ENCODE measurements at places on chromosomes 6 and 20. TPM values are rescaled to one million over a fixed set of nuclear protein-coding genes. Genes with fewer than 3 reads are reported as not detected.
A peak's percentile ranks its signal among the peaks of the same experiment; 100 is the strongest.

Gene LPA
- not detected for total RNA-seq

Gene CLPSL1
- not detected for total RNA-seq

GRCh38 chr6:36765594-36766398 is 68.2 kb downstream of the RAB44 start:
- DNase-seq, result peak; percentile 79

DNA sequence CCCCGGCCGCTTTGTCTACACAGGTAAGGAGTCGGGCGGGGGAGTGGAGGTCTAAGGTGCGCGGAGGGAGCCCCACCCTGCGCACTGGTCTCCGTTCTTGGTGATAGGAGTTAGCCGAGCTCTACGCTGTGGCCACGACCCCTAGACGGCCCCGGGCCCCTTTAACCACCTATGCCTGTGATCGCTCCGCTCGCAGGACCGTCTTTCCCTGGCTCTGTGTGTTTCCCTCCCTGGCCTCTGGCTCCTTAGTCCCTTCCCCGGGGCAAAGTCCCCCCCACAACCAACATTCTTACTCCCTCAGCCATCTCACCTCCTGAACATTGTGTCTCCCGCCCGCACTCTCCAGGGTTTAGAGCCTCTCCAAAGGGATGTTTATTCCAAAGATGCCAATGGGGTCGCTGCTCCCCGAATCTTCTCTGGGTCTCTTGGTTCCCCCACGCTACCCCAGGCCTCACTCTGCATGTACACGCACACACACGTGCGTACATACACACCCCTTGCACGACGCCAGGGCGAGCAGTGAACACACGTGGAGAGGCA is 50.4 kb downstream of the CPXM1 start:
- DNase-seq, result no peak

DNA sequence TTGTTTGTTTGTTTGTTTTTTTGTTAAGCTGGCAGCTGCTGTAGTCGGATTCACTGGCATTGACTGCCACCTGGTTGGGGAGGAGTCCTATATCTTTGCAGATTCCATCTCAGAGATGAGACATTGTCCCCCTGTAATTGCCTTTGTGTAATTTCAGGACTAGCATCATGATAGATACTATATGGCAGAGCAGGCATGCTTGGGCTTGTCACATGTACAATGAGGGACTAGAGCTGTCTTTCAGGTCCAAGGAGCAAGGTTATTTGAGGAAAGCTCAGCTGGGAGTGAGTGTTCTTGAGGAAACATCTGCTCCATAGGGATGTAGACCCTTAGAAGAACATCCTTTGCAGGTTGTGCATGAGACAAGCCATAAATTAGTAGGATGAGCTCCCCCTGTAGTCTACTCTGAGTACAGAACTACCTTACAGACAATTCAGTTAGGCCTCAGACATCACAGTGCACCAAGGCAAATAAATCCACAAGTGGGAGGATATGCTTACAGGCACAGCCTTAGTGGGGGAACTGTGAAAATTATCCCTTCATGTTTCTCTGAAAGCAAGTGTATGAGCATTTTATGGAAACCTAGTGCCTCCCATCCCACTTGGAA is 62.1 kb downstream of the BMP2 start:
- peak; percentile 4 for DNase-seq

GRCh38 chr6:76683985-76684384 is 611.5 kb upstream of the IMPG1 start:
- no peak for DNase-seq

GRCh38 chr20:47113362-47114109 is 218.9 kb downstream of the EYA2 start:
- peak; percentile 96 for DNase-seq

GRCh38 chr6:3867641-3868502 is 18.7 kb downstream of the FAM50B start:
- DNase-seq, result no peak

Measured in LHCN-M2 (cell line).